ENCODE measurements at places on chromosomes 3 and 15.
A peak's percentile ranks its signal among the peaks of the same experiment; 100 is the strongest.

DNA sequence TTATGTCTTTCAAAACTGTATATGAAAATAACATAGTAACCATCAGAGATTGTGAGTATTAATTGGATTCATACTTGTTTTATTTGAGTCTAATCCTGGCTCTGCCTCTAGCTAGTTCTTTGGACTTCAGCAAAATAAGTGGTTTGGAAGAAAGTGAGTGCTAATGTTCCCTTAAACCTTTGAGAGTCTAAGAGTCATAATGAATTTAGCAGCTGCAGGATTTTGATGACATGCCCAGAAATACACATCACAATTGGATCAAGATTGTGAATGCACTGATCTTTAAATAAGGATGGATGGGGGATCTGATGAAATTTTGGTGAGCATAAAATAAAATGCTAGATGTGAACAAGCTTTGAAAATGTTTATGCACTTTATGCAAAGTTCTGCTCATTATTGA is 79.9 kb upstream of the FAM98B start:
- no peak for DNase-seq

GRCh38 chr3:195259154-195259474 is 11.8 kb downstream of the XXYLT1 start:
- DNase-seq = no peak

DNA sequence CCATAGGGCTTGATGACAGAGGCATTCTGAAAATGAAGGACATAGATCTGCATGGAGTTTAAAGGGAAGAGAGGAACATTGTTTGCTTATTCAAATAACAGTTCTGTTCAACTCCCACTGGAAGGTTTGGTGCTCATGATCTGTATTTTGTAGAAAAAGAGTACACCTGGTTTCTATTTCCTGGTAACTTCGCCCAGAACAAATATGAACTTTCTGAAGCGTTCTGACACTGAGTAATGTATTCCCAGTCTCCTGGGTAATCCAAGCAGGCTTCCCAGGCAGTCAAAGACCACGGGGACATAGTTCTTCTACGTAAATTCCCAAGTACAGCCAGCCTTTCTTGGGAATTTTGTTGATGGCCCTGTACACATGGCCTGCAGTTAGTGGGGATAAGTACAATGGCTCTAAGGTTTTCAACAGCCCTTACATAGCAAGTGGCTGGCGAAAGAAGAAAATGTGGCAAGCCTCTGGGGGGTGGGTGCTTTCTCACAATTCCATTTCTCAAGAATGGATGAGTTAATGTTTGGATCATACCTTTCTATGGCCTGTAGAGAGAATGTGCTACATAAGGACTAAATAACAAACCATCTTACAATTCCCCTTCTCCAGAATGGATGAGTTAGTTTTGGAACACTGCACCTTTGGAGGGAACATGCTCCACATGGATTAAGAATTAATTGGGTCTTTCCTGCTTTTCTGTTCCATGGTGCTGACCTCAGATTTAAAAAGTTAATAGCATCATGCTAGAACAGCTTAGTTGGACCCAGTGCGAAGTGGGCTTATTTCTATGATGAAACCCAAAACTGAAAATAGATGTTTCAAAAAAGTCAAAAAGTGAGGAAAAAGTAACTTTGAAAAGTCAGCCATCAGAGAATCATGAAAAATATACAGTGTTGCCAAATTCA is 52.7 kb downstream of the COL6A6 start:
- DNase-seq = no peak

DNA sequence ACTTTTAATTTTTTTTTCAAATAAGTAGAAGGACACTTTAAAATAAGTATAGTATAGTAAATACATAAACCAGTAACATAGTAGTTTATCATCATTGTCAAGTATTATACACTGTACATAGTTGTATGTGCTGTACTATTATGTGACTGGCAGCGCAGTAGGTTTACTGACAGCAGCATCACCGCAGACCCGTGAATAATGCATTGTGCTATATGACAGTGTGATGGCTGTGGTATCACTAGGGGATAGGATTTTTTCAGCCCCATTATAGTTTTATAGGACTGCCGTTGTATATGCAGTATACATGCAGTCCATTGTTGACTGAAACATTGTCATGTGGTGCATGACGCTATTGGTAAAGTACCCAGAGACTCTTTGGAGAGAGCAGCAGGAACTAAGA is 306.5 kb downstream of the SQOR start:
- DNase-seq = no peak

GRCh38 chr3:163019260-163019659 is 1522.7 kb downstream of the OTOL1 start:
- DNase-seq = no peak

DNA sequence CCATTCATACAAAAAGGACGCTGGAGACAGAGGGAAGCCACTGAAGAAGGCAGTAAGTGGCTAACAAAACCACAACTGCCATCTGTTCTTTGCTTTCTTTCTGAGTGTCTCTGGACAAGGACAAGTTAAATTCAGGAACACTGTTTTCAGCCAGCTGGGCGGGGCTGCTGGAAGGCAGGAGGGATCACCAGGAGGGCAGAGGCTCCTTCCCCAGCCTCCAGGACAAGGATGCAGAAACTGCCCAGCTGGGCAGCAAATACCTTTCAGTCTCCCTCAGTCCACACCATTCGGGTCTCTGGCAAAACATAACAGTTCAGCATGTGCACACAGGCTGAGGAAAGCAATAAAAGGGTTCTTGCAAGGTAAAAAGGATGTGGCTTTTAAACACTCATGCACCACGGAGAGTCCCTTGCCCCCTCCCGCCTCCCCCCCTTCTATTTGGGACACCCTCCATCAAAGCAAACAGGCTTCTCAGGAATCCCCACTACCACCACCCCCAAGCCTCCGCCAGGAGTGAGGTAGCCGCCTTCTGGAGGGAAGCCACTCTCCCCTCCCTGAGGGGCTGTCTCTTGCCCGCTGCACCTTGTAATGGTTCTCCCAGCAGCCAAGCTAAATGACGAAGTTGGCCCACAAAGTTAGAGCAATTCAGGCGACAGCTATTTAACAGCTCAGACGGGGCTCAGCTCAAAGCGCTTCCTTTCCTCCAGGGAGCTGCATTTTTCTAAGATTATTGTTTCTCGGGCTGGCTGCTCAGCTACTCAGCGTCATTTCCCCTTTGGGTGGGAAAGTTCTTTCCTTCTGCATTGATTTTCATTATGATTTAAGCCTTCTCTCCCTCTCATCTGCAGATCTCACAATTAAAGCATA is 3.8 kb downstream of the HEG1 start:
- DNase-seq = peak; percentile 56

DNA sequence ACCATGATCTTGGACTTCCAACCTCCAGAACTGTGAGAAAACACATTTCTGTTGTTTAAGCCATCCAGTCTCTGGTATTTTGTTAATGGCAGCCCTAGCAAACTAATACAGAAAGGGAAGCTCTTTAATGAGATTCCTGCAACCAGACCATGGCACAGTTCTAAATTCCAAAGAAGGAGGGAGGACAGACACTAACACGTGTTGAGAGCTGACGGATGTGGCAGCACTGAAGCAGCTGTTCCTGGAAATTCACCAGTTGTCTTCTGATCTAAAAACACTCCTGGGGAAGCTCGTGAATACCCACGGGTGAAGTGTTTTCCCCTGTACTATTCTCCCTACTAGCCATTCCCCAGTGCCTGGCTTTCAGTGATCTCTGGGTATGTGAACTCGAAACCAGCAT is 56.7 kb downstream of the RPL22L1 start:
- DNase-seq = no peak

DNA sequence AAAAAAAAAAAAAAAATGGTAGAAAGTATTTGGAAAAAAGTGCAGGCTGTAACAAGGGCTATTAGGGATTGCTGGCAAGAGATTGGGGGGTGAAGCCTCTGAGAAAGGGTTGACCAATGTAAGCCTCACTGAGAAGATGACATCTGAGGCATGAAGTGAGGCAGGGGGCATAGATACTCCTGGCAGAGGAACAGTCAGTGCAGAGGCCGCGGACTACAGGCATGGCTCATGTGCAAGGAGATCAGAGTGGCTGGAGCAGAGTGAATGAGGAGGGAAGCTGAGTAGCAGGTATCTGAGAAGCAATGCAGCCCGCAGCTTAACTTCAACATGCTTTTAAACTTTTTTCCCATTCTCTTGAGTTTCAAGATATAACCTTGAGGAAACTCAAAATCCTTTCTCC is 5.4 kb downstream of the FBXL22 start:
- no peak for DNase-seq

DNA sequence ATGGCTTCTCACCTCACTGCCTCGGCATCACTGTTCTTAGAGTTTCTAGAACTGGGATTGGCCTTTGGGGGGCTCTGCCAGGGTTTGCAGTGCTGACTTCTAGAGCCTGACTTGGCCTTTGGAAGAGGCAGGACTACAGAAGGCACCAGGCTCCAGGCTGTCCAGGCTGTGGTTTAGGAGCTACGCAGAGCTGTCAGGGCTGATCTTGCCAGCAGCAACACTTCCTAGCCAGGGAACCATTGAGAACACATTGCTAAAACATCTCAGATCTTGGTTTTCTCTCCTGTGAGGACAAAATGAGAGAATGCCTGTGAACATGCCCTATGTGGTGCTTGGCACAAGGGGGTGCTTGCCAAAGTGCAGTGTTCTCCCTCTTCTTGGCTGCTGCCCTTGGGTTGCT is 34.6 kb upstream of the APEH start:
- no peak for DNase-seq

DNA sequence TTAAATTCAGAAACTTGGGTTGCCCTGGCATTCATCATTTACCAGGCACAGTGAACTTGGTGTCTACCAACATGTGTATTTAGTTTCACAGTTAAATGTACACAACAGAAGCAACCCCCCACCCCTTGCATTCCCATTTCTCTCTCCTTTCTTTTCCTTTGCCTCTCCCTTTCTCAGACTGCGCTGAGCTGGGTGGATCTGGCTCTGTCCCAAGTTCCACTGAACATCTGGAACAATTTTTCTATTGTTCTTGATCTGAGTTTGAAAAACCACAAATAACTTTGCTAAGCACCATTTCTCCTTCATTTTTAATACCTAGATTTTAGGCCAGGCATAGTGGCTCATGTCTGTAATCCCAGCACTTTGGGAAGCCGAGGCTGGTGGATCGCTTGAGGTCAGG is 242.2 kb downstream of the ABHD5 start:
- no peak for DNase-seq

GRCh38 chr3:71955240-71956068 is 170.5 kb upstream of the PROK2 start:
- DNase-seq = peak; percentile 61

- peak; percentile 45 for DNase-seq
These were observed 33.2 kb downstream of the ZNF106 start for GRCh38 chr15:42457445-42458442.
